ENCODE measurements at places on chromosomes 13 and 19. TPM values are rescaled to one million over a fixed set of nuclear protein-coding genes. Genes with fewer than 3 reads are reported as not detected.
A peak's percentile ranks its signal among the peaks of the same experiment; 100 is the strongest.

DNA sequence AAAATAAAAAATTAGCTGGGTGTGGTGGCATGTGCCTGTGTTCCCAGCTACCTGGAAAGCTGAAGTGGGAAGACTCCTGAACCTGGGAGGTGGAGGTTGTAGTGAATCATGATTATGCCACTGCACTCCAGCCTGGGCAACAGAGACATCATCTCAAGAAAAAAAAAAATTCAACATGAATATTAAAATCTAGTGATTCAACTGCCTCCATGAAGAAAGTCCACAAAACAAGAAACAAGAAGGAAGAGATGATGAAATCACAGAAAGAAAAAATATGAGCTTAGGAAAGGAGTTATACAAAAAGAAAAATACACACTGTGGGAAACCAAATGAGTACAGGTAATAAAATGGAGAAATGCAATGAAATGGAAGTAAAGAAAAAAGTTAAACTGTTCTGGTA is 99.6 kb upstream of the SIAH3 start:
- no peak for DNase-seq

GRCh38 chr19:13784731-13785452 is 10.4 kb upstream of the ZSWIM4 start:
- no peak for DNase-seq

DNA sequence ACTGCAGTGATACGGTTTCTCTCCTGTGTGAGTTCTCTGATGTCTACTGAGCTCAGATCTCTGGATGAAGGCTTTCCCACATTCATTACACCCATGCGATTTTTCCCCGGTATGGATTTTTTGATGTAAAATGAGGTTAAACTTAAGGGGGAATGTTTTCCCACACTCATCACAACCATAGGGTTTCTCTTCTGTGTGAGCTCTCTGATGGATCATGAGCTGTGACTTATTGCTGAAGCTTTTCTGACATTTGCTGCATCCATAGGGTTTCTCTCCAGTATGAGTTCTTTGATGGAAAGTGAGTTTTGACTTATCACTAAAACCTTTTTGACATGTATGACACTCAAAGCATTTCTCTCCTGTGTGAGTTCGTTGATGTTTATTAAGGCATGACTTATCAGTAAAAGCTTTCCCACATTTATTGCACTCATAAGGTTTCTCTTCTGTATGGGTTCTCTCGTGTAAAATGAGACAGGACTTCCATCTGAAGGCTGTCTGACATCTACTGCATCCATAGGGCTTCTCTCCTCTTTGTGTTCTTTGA is 10.6 kb upstream of the ZNF649 start:
- no peak for DNase-seq

NXNL1 gene
- not detected for polyA plus RNA-seq

TBXA2R gene
- not detected for polyA plus RNA-seq

NLRP5 gene
- not detected for polyA plus RNA-seq

KLF1 gene
- 0.27 TPM for polyA plus RNA-seq

GRCh38 chr19:18204394-18205199 is 755 bp upstream of the RAB3A start:
- DNase-seq: peak; percentile 74

DNA sequence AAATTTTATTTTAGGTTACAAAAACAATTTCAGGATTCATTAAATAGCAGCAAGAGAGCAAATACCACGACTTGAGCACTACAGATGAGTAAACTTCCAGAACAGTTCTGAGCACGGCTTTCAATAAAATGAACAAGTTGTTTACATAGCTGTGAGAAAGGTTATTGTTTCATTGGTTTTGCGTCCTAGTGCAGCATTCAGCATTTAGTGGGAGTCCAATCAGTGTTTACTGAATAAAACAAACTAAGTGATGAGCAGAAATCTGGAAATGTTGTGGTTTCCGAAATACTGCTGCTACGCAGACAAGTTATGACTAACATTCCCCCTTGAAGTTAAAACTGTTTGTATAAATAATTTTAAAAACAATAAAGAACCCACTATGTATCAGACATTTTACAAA is 251.5 kb upstream of the STARD13 start:
- DNase-seq: no peak

Measured in muscle of arm (tissue), 14 donors.